ENCODE measurements at places on chromosomes 13 and 19. TPM values are rescaled to one million over a fixed set of nuclear protein-coding genes. Genes with fewer than 3 reads are reported as not detected.

The KL gene
- 0.41 TPM for total RNA-seq

The AMER2 gene
- total RNA-seq = not detected

The LRP3 gene
- 30.0 TPM for total RNA-seq

The RTBDN gene
- not detected for total RNA-seq

The NLRP11 gene
- total RNA-seq = not detected

The ZNF439 gene
- 2.8 TPM for total RNA-seq

The KLK12 gene
- total RNA-seq = not detected

The ZNF837 gene
- 1.9 TPM for total RNA-seq

The NCAN gene
- not detected for total RNA-seq

- no peak for DNase-seq
Observed at GRCh38 chr13:108915095-108915633, 285.8 kb downstream of the MYO16 start.

DNA sequence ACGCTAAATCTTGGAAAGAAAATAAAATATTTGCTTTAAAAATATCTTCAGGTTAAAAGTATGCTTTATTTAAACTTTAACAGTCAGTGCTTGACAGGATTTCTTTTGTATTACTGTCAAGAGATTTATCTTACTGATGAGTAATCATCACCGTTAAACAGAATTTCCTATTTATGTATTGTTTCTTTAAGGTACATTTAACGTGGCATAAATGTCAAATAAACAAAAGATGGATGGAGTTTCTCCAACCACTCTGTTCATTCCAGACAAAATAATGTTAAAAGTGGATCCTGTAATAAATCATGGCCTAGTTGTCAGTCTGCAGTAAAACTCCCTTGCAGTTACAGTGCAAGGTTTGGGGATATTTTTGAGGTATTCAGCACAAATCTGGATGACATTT, 298.3 kb downstream of the DIAPH3 start:
- no peak for DNase-seq

GRCh38 chr19:54439174-54439851, 9.7 kb upstream of the LENG8 start:
- DNase-seq = no peak

- no peak for DNase-seq
Observed at GRCh38 chr19:38830039-38830733, 1.4 kb downstream of the ECH1 start.

DNA sequence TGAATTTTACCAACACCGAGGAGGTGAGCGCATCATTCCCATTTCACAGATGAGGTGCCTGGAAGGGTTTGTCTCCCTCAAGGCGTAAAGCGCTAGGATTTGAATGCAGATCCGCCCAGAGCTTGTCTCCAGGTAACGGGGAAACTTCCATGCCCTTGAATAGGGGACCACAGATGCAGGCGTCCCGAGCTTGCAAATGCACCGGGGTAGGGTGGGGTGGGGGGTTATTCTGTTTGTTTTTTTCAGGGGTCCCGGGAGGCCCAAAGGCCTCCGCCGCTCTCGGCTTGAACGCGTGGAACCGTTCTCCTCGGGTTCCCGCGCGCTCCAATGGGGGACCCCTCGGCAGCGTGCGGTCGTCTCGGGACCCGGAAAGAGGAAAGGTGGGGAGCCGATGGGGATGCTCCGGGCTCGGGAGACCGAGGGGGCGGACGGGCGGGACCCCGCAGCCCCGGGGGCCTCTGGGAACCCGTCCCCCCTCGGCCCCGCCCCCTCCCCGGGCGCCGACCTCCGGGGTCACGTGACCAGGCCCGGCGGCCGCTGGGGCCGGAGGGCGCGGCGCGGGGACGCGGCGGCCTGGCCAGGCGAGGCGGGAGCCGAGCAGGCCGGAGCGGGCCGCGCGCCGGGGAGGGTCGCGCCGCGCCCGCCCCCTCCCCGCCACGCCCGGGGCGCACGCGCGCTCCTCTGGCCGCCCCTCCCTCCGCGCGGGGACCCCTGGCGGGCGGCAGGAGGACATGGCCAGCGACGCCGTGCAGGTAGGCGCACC, at the start of gene PKN1:
Gene PKN1 (plus strand): TSS at position 516 of the 763 bp plus-strand sequence. CDS start 216 bp downstream, at position 732.
- no peak for DNase-seq

GRCh38 chr13:28423010-28423409, 71.9 kb downstream of the FLT1 start:
- DNase-seq = no peak

DNA sequence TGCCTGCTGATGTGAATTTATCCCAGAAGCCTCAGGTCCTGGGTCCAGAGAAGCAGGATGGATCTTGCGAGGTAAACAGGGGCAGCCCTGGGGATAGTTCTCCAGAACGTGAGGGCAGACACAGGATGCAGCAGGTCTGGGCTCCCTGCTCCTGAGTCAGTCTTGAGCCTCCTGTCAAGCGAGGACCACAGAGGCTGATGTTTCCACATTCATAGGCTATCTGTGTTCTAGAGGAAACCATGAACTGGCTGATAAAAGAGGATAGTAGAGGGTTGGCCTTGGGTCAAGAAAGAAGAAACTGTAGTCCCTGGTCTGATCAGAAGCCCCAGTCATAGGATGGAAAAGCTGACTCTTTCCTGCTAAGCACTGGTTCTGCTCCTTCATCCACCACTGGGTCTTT, 2.2 kb downstream of the ZNF175 start:
- DNase-seq = no peak

DNA sequence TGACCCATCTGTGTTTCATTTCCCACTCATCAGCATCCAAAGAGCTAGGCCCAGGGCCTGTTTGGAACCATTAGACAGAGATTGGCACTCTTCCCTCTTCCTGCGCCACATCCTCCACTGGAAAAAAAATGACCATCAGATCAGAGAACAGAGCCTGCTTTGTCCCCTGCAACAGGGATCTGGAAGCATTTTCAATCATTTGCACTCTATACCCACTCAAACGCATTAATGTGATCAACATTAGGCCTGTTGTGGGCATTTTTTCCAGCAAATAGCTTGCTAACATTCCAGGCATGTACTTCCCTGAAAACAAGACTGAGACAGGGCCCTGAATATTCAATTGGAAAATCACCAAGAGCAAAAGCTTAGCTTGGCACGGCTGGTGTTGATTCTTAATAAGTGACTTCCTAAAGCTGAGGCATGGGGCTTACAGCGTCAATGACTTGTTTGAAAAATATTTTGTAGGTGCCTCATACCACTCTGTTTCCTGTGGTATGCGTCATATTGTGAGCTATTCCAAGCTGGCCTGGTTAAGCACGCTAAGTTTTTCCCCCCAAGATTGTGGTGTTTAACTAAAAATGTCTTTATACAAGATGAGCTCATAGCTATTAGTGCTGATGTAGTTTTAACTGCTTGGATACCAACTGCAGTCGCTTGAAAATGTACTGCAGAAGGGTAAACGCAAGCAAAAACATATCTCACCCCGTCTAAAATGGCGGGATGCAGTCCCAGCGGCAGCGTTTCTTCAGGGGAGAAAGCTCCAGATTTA, 404.4 kb downstream of the SPRY2 start:
- DNase-seq = peak; percentile 100

DNA sequence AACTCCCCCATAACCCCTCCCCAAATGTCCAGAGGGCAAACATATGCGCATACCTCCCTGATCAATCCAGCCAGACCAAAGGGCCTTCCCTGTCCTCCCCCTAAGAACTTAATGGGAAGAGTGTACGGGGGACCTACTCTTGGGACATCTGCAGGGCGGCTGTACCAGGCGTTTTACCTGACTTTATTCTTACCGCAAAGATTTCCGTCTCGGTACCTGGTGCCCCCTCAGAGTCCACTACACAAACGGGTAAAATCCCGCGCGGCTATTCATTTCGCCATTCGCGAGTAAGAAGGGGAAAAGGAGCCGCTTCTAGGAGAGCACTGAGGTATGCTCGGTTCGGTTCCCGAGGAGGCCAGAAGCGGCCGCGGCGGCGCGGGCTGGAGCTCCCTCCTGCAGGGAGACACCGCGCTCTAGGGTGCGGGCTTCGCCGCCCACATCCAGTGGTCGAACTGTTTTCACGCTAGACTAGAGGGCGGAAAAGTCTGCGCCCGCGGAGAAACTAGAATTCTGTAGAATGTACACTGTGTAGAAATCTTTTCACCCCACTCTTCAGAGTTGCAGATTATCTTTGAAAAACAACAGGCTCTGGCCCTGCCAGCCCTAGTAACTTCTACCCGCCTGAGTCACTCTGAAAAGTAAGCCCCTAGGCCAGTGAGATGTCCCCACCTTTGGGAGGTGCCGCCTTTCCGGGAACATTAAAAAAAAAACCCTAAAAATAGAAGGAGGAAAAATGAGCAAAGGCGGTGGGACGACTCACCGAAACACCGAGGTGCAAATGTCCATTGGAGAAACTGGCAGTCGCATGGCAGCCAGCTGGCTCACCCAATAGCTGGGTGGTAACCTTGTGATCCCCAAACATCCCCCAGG, 3.8 kb upstream of the TSHZ3 start:
- DNase-seq = no peak

GRCh38 chr13:103788061-103788652, 721.9 kb upstream of the SLC10A2 start:
- DNase-seq = no peak

DNA sequence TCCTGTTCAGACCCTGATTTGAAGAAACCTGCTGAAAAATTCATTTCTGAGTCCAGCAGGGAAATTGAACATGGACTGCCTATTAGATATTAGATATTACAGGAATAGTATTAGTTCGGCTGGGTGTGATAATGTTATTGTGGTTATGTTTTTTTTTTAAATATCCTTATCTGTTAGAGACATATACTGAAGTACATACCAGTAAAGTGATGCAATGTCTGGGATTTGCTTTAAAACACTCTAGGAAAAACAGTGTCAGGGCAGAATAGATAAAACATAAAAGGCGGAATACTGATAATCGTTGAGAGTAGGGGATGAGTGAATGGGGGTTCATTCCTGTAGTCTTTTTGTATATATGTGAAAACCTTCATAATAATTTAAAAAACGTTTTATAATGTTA, 28.7 kb upstream of the AMER2 start:
- DNase-seq = no peak

DNA sequence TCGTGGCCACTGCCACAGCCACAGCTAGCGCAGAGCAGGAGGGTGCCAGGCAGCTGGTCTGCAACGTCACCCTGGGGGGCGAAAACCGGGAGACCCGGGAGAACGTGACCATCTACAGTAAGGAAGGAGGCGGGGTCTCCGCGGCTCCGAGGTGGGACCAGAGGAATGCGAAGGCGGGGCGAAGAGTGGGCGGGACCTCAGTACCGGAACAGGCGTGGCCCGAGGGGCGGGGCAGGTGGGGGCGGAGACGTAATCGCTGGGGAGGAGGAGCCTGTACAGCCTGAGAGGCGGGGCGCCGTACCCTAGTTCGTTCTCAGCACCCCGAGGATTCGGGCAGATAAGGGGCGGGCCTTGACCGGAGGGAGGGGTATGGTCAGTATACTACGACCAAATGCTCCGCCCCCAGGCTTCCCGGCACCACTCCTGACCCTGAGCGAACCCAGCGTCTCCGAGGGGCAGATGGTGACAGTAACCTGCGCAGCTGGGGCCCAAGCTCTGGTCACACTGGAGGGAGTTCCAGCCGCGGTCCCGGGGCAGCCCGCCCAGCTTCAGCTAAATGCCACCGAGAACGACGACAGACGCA, 2.5 kb downstream of the ICAM5 start:
- no peak for DNase-seq

DNA sequence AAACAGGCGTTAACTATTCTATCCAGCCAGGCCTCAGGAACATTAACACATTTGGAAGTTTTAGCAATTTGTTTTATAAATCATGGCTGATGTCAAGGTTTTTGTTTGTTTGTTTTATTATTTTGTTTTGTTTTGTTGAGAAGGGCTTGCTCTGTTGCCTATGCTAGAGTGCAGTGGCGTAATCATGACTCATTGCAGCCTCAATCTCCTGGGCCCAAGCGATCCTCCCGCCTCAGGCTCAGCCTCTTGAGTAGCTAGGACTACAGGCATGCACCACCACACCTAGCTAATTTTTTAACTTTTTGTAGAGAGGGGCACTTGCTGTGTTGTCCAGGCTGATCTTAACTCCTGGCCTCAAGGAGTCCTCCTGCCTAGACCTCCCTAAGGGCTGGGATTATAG, 28.3 kb downstream of the NUP58 start:
- DNase-seq = no peak

DNA sequence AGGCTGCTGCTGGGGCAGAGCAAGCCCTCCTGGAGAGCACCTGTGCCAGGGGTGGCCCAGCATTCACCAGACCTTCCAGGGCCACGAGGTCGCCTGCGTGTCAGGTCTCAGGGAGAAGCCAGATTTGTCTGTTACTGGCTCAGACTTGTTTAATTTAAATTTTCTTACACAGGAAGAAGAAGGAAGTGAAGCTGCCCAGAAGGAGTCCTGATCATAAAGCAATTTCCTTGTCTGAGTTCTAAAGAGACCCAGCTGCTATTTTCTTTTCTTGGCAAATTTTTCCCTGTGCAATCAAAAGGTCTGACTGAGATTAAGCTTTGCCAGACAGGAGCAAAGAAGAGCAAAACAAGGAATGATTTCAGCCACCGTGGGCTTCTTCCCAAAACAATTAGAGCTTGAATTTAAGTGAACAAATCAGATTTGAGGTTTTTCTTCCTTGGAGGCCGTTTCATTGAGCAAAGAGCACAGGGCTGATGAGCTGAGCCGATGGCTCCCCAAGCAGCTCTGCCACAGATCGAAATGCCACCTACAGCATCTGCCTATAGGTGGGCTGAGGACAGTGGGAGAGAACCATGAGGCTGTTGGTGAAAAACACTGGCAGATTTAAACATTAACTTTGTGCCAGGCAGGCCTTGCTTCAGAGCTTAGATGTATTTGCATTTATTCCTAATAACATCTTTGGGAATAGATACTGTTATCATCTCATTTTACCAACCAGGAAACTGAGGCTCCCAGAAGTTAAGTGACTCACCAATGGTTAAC, 40.1 kb downstream of the HSPH1 start:
- DNase-seq = no peak

- no peak for DNase-seq
Observed at GRCh38 chr13:59261928-59262488, 901.7 kb downstream of the DIAPH3 start.

- DNase-seq = no peak
Observed at GRCh38 chr19:33450689-33451088, 70.9 kb downstream of the PEPD start.

DNA sequence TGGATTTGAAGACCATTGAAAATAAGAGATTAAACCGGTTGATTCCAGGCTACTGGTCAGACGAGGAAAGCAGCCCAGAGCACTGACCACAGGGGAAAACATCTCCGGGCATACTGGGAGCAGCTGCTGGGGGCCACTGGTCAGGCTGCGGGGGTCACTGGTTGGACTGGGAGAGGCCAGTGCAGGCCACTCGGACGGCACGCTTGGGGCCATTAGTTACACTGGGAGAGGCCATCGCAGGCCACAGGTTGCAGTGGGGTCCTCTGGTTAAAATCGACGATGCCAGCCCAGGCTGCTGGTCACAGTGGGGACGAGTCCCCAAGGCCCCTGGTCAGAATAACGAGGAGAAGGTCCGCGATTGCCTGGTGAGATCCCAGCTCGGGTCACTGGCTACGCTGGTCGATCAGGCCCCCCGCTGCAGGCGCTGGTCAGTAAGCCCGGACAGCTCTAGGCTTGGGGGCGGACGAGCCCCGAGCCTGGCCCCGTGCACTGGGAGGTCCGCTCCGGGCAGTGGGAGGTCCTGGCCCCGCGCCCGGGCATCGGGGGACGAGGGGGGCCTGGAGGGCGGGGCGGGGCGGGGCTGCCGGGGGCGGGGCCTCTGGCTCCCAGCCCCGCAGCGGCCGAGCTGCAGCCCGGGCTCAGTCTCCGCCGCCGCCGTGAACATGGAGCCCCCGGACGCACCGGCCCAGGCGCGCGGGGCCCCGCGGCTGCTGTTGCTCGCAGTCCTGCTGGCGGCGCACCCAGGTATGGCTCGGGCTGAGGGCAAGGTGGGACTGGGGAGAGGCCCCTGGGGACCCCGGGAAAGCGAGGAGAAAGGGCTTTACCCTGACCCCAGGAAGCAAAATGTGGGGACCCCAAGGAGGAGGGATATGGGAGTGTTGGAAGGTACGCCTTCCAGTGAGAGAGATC, at the start of gene BCAM:
Gene BCAM (plus strand): TSS at position 641 of the 909 bp plus-strand sequence. CDS start 22 bp downstream, at position 663.
- DNase-seq = no peak
